ENCODE measurements at places on chromosomes 4 and X. TPM values are rescaled to one million over a fixed set of nuclear protein-coding genes. Genes with fewer than 3 reads are reported as not detected.

The PDE5A gene
- total RNA-seq = 13.9 TPM

The MAGEE2 gene
- total RNA-seq = not detected

The MEPE gene
- not detected for total RNA-seq

The ENAM gene
- total RNA-seq = not detected

The ABLIM2 gene
- total RNA-seq = 3.8 TPM

The CXCR3 gene
- total RNA-seq = not detected

The HTN3 gene
- total RNA-seq = not detected

The GSPT2 gene
- total RNA-seq = 22.2 TPM

DNA sequence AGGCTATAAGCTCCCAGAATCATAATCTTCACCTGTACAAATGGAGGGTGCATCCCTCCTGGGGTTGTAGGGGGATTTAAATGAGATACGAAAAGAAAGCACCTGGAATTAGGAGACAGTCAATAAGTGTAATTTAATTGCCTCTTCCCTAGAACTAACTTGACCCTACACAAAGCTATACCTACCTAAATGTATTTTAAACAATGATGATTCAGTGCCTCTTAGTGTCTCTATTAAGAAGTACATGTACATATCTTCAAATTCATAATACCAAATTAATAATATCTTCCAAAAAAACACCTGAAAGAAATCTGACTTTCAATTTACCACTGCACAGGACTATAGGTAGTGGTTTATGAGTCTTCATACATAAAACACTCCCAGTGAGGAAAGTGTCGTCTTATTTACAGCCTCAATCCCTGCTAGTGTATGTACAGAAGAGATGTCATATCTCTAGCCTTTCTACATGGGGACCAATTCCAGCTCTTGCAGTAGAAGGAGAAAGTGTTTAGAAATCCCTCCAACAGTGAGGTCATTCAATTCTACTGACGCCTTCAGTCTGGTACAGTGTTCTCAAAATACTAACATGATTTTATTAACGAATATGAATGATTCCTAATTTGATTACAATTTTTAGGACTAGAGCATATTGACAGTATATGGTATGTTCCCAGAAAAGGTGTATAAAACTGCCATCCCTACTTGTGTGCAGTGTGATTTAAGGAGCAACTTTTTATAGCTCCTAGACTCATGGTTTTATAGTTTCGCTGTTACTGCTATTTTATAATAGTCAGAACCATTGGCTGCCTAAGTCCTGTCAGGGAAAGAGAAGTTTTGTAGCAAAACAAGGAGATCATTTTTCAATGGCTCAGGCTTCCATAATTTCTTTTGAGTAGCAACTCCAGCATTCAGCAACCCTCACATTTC, 282.7 kb downstream of the UNC5C start:
- no peak overlapping the region for H3K27ac ChIP-seq
- no peaks in the 10 kb centered on the region for H3K36me3 ChIP-seq
- no peak for DNase-seq
- H3K4me1 ChIP-seq = no peaks in the 10 kb centered on the region

DNA sequence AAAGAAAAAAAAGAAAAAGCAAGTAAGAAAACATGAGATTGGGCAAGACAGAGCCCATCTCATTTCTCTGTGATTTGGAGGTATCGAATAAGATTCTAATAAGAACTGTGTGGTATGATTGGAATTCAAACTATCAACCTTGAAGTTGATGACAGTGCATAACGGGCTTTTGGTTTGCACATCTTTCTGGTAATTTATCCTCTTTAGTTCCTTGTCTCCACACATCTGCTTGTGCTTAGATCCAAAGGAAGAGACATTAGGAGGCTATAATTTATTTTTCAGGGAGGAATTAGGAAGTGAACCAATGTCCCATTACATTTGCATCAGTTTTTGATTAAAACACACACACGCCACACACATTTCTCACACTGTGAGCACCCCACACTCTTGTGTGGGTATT, 149.9 kb downstream of the ARSF start:
- H3K27ac ChIP-seq = no peak overlapping the region
- H3K4me1 ChIP-seq = peaks cover 9% of the 10 kb centered on the region
- no peaks in the 10 kb centered on the region for H3K27me3 ChIP-seq
- DNase-seq = no peak

DNA sequence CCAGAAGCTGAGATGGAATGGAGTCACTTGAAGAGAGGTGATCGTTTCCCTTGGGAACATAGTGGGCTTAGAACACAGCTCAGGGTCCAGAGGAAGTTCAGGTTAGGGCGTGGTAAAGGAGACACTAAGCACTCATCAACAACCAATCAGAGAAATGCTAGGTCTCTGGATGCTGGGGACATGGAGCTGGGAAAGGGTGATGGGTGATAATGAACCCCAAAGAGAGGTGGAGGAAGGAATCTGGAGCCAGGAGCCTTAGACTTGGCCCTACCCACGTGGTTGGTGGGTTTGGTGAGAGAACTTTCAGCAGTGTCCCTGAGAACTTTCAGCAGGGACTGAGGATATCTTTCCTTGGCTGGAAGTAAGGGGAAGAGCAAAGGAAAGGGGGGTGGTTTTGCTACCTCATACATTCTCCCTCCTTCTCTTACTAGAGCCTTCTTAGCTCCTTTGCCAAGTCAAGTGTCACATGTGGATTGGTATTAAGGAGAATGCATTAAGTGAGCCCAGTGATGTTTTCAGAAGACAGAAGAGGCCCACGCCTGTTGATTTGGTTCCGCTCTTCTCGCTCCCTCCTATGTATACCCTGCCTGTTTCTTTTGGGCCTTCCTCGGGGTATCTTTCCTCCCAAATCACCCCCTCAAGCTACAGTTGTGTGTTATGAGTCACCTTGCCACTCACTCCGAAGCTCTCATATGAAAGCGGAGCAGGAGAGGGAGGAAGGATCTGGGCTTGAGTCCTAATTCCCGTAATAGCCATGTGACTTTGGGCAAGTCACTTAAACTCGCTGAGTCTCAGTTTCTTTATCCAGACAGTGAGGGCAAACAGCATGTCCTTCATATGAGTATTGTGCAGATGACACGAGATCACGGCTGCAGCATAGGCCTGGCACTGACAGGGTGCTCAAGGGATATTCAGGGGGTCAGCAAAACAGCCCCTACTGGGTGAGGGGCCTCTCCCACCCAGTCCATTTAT, 63.1 kb downstream of the TSC22D3 start:
- peaks cover 24% of the 10 kb centered on the region for H3K4me1 ChIP-seq
- H3K27me3 ChIP-seq = no peaks in the 10 kb centered on the region
- peak overlapping the region; percentile 31 for H3K4me3 ChIP-seq

DNA sequence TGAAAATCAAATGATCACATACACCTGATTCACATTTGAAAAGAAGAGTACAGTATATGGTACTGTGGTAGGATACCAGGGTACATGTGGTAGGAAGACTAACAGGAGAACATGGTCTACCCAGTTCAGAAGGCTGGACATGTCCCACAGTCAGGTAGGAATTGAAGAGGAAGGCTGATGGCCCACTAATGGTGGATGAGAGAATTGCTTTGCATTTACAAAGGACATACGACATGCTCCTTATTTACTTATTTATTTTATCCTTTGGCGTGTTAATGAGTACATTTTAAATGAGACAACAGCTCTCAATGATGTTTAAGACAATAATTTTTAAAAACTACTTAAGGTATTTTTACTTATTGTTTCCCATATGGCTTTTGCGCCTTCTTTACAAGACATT, 106.7 kb upstream of the BMP2K start:
- H3K27ac ChIP-seq = no peak overlapping the region
- H3K4me1 ChIP-seq = peaks cover under 1% of the 10 kb centered on the region
- no peak for DNase-seq
- H3K36me3 ChIP-seq = no peaks in the 10 kb centered on the region
- peaks cover 5% of the 10 kb centered on the region for H3K27me3 ChIP-seq
- no peak overlapping the region for H3K4me3 ChIP-seq

DNA sequence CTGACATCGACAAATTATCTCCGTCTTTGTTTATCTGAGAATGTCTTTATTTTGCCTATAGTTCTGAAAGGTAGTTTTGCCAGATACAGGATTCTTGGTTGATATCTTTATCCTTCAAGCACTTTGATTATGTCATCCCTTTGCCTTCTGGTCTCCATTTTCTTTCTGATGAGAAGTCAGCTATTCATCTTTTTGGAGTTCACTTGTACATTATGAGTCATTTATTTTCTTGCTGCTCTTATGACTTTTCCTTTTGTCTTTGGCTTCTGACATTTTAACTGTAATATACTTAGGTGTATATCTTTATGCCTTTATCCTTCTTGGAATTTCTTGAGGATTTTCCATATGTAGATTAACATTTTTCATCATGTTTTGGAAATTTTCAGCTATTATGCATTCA, 51.4 kb downstream of the SHROOM4 start:
- H3K27me3 ChIP-seq = no peaks in the 10 kb centered on the region
- H3K27ac ChIP-seq = no peak overlapping the region
- DNase-seq = no peak
- H3K4me1 ChIP-seq = no peaks in the 10 kb centered on the region

DNA sequence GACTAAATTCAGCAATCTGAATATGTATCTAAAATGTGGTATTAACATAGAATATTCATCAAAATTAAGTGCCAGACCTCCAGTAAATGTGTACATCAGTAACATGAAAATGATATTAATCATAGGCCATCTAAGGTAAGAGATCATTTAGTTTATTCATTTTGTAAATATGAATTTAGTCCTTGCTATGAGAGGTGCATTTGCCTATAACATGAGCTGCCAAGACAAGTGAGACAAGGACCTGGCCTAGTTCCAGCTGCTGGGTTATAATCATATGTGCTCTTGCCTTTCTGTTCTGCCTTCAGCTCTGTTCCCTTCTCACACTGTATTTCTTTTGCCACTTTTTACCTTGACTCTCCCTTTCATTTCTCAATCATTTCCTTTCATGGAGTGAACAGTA, 160.0 kb downstream of the STIM2 start:
- no peak for DNase-seq
- H3K4me3 ChIP-seq = no peak overlapping the region
- peaks cover 5% of the 10 kb centered on the region for H3K36me3 ChIP-seq
- no peaks in the 10 kb centered on the region for H3K27me3 ChIP-seq

DNA sequence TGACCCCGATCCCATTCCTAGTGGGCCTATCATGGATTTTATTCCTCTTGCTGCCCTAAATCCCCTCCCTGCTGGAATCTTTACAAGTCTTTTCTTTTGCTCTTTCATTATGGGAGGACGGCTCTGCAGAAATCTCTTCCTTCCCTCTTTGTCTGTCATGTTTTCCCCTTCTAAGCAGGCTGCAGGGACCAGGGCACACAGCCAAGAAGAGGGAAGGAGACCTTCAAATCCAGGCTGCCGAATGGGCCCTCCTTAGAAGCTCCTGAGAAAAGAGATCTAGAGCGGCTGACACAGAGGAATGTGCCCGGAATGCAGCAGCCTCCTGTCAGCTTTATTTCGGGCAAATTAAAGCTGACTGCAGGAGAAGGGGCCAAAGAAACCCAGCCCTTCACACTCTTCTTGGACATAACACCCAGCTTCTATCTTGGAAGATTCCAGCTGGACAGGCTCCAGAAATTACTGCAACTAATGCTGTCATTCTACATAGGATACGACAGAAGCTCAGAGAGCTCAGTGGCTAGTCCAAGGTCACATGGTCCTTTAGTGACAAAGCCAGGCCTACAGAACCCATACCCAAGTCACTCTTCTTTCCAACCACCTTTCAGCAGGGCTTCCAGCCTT, 187.8 kb upstream of the NHS start:
- H3K4me1 ChIP-seq = no peaks in the 10 kb centered on the region
- peaks cover 3% of the 10 kb centered on the region for H3K27me3 ChIP-seq
- DNase-seq = no peak

- H3K27ac ChIP-seq = no peak overlapping the region
- no peaks in the 10 kb centered on the region for H3K36me3 ChIP-seq
- H3K27me3 ChIP-seq = no peaks in the 10 kb centered on the region
- no peaks in the 10 kb centered on the region for H3K4me1 ChIP-seq
- H3K4me3 ChIP-seq = no peak overlapping the region
These were observed 142.2 kb upstream of the EOLA2 start for GRCh38 chrX:150080497-150080896.

DNA sequence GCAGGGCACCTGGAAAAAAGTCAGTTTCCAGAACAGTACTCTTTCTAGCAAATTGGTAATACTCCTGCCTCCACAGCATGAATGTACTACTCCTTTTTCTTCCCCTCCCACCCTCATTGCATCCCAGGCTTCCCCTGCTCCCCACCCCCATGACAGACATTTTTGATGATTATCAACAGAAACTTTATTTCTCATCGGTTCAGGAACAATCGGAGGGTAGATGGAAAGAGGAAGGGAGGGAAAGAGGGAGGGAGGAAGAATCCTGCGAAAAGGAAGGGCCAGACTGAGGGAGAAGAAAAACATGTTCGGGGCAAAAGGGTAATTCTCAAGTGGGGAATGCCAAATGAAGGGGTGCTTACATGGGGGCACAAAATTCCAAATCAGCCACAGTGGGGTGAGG, 705 bp upstream of the CXorf65 start:
- DNase-seq = no peak
- no peaks in the 10 kb centered on the region for H3K27me3 ChIP-seq
- peak overlapping the region; percentile 44 for H3K4me3 ChIP-seq
- no peak overlapping the region for H3K27ac ChIP-seq

GRCh38 chrX:101655534-101655933, 4.1 kb downstream of the ARMCX2 start:
- no peaks in the 10 kb centered on the region for H3K36me3 ChIP-seq
- no peak overlapping the region for H3K27ac ChIP-seq
- no peak overlapping the region for H3K4me3 ChIP-seq
- peaks cover 15% of the 10 kb centered on the region for H3K4me1 ChIP-seq

DNA sequence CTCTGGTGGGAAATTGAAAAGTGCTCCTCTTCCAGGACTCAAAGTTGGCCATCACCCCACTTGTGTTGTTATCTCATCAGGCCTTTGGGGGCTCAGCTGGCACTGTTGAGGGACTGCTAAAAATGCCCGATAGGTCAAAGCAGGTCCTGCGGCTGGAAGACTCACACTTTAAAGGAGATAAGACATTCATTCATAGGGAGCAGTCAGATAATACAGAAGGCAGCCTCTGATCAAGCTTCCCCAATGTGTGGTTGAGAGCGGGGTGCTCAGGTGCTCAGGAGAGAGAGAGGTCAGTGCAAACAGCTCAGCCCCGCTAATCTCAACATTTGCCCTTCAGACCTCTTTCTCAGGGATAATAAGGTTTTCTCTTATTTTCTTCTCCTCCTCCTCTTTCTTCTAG, 70.3 kb downstream of the TMEM154 start:
- H3K4me3 ChIP-seq = no peak overlapping the region
- no peak overlapping the region for H3K27ac ChIP-seq
- no peaks in the 10 kb centered on the region for H3K27me3 ChIP-seq
- H3K4me1 ChIP-seq = peaks cover 22% of the 10 kb centered on the region
- no peak for DNase-seq

- peaks cover 48% of the 10 kb centered on the region for H3K4me1 ChIP-seq
- no peak overlapping the region for H3K27ac ChIP-seq
- H3K4me3 ChIP-seq = peak overlapping the region; percentile 38
- peaks cover 8% of the 10 kb centered on the region for H3K36me3 ChIP-seq
These were observed 11.4 kb downstream of the FGD1 start for GRCh38 chrX:54484666-54485065.
